Suppressor macrophage treated with lipopolysaccharide for 4 hours (primary cell): ENCODE measurements at places on chromosomes 3 and 15.

DNA sequence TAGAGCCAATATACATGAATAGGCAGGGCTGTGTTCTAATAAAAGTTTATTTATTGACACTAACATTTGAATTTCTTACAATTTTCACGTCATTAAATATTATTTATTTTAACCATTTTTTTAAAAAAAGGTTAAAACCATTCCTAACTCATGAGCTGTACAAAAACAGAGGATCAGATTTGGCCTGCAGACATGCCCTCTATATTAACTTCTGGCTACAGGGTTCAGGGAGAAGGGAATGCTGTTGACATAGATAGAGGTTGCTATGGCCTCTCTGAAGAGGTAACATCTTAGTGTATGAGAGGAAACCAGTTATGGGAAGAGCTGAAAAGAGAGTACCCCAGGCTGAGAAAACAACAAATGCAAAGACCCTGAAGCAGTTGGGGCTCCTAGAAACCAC lies 19.1 kb upstream of the RAP2B start:
- DNase-seq: no peak

DNA sequence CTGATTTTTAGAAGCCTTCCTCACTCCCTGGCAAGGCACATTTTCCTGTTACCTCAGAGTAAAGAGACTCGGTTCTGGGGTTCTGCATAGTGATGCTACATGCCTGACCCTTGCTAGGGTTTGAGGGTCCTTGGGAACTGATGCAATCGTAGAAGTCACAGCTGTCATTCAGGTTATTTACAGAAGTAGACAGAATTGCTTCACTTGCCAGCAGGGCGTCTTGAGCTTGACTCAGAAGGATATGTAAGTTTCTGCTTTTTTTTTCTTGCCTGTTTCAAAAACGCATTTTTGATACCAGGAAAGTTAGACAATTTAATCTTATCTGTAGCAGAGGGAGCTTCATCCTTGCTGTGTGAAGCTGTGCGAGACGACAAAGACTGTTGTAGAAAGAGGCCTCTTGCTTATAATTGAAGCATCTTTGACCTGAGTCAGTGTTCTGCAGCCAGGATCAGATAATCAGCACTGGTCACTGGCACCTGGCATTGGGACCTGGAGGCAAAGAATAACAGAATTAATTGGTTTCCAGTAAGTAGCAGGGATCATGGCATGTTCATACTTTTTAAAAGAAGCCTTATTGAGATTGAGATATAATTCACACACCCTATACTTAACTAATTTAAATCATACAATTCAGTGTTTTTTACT lies 24.8 kb downstream of the CACNA1D start:
- DNase-seq: peak; percentile 57

DNA sequence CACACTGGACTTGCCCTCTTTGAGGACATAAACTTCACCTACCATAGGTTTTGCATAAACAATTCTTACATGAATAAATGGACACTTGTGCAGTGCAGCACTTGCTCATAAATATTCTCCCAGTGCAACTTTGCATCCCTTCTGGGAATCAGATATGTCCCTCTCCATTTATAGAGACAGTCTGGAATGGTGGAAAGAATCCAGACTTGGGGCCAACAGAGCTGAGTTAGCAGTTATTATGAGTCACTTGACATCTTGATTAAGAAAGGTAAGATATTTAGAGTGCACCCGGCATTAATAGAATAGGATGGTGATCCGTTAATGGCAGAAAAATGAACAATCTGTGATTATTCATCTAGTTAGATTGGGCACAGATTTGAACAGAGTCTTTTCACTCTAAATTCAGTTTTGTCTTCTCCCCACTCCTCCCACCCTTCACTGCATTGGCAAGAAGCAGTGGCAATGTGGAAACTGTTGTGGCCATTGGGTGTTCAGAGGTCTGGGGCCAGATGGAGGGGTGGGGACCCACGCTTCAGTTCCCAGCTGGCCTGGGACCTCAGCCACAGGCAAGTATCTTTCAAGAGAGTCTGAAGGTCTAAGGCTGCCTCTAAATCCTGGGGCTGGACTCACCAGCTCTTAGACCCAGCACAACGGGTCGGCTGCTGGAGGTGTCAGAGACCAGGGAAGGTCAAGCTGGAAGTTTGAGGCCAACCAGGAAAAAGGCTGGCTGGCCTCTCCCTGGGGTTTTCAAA lies 58.9 kb upstream of the KY start:
- no peak for DNase-seq

- DNase-seq: no peak
These were observed 19.6 kb downstream of the PLXND1 start for GRCh38 chr3:129586746-129587430.

DNA sequence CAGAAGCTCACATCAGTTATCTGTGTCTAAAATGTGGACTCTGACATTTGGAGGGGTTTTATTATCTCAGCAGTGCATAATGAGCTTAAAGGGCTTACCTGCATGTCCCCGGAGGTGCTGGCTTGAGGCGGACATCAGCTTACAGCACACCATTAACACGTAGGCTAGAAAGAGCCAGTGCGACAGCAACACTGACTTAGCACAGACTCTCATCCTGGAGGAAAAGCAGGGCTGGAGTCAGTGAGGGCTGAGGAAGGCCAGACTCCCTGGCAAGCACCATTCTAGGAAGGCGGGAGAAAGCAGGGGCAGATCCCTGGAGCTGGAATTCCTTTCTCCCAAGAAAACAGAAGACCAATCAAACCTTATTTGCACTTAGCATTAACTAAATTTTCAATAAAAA lies 51.7 kb downstream of the TAFA4 start:
- DNase-seq: no peak

GRCh38 chr3:87446849-87447387 lies 170.5 kb upstream of the POU1F1 start:
- DNase-seq: no peak

DNA sequence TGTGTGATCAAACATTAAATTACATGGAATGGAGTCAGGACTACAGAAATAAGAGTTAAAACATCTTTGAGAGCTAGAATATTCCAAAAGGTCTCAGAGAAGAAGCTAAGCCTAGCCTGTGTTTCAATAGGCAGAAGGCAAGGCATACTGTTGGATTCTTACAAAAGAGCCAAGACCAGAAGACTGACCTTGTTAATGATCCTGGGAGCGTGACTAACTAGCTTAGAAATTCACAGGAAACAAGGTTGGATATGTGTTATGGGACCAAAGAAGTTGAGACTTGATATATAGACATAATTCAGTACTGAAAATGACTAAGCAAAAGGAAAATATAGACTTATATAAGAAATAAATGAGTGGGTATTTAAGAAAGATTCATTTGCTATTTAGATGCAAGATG lies 50.1 kb downstream of the FEZF2 start:
- no peak for DNase-seq

GRCh38 chr3:40055361-40055760 lies 246.0 kb downstream of the MYRIP start:
- DNase-seq: no peak
